ENCODE measurements at places on chromosomes 7 and 10.
A peak's percentile ranks its signal among the peaks of the same experiment; 100 is the strongest.

- no peak overlapping the region for H3K4me3 ChIP-seq
- no peak overlapping the region for H3K27ac ChIP-seq
- peak; percentile 34 for DNase-seq
- H3K4me1 ChIP-seq: no peaks in the 10 kb centered on the region
- no peaks in the 10 kb centered on the region for H3K36me3 ChIP-seq
- H3K27me3 ChIP-seq: no peaks in the 10 kb centered on the region
These were observed 386.6 kb downstream of the SH2D4B start for GRCh38 chr10:80924063-80924952.

- no peak for DNase-seq
- no peak overlapping the region for H3K4me3 ChIP-seq
- no peaks in the 10 kb centered on the region for H3K36me3 ChIP-seq
- peaks cover 86% of the 10 kb centered on the region for H3K27me3 ChIP-seq
- H3K27ac ChIP-seq: no peak overlapping the region
These were observed 27.9 kb downstream of the TARP start for GRCh38 chr7:38245409-38245977.

DNA sequence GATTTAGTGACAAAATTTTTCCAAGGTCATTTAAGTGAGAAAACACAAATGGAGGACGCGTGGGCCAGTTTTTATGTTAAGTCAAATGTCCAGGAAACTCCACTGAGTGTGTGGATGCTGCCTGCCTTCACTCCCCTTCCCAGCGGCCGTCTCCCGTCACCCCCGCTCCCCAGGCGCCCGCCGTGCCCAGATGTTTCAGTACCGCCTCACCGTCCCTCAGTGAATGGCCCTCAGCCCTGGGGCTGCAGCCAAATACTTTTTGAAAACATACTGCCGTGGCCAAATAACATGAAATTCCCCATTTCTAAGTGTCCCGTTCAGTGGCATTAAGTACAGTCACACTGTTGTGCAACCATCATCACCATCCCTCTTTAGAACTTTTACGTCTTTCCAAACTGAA lies 131.9 kb downstream of the INSYN2A start:
- H3K27ac ChIP-seq: no peak overlapping the region
- no peak overlapping the region for H3K4me3 ChIP-seq
- H3K4me1 ChIP-seq: no peaks in the 10 kb centered on the region

- no peak for DNase-seq
- H3K4me1 ChIP-seq: peaks cover 21% of the 10 kb centered on the region
- H3K36me3 ChIP-seq: no peaks in the 10 kb centered on the region
- H3K27me3 ChIP-seq: no peaks in the 10 kb centered on the region
- H3K27ac ChIP-seq: no peak overlapping the region
- no peak overlapping the region for H3K4me3 ChIP-seq
These were observed 93.3 kb downstream of the CUL2 start for GRCh38 chr10:34996843-34997242.

DNA sequence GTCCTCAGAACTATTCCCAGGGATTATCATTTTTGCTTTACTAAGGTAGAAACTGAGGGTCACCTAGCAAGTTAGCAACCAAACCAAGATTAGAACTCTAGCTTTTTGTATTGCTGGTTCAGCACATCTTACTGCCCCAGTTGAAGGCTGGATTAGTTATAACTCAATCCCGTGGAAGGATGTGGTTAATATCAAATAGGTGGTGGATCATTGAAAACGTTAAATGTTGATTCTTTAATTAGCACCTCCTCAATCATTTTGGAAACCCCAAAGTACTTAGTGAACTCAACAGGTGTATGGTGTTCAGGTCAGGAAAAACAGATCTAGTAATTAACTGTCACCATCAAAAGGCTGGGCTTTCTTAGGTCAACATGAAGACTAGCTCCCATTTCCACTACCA lies 152.4 kb downstream of the ARID5B start:
- H3K36me3 ChIP-seq: peaks cover 16% of the 10 kb centered on the region
- H3K27ac ChIP-seq: no peak overlapping the region
- H3K27me3 ChIP-seq: no peaks in the 10 kb centered on the region
- H3K4me3 ChIP-seq: no peak overlapping the region

- H3K27me3 ChIP-seq: 0 out of 2 replicates have a peak, but pooled peaks cover 3% of the 10 kb centered on the region
- no peak for DNase-seq
- no peak overlapping the region for H3K27ac ChIP-seq
- H3K4me3 ChIP-seq: no peak overlapping the region
These were observed 19.8 kb upstream of the PURB start for GRCh38 chr7:44905002-44905635.

- no peaks in the 10 kb centered on the region for H3K36me3 ChIP-seq
- no peaks in the 10 kb centered on the region for H3K27me3 ChIP-seq
- no peak overlapping the region for H3K4me3 ChIP-seq
- no peak for DNase-seq
- no peak overlapping the region for H3K27ac ChIP-seq
These were observed 215.3 kb downstream of the DGKB start for GRCh38 chr7:14687241-14687640.

DNA sequence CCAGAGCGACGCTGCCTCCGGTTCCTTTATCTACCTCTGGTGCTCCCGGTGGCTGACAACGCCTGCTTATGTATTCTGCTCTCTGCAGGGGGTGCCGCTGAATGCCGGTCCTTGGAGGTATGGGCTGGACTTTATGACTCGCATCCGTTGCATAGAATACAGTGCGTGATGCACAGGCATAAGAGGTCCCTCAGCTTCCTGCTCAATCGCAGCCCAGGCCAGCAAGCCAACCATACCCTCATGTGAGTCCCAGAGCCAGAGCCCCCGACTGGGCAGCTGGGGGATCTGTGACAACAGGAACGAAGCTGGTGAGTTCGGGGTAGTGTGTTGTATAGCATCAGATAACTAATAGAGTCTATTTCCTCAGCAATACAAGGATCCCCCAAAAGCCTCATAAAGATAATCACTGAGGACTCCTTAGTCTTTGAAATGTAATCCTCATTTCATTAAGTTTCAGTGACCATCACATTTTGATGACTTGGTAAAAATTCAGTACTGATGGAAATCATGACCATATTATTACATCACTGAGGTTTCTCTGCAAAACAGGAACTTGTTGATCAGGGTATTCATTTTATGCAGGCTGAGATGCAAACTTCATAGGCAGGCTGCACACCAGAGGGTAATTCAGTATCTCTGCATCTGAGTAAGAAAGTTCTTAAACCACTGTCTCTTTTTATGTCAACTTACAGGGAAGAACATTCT lies 607.8 kb downstream of the PTPRN2 start:
- peaks cover 77% of the 10 kb centered on the region for H3K27me3 ChIP-seq
- no peak for DNase-seq
- no peak overlapping the region for H3K27ac ChIP-seq
- no peaks in the 10 kb centered on the region for H3K36me3 ChIP-seq
- H3K4me1 ChIP-seq: no peaks in the 10 kb centered on the region

DNA sequence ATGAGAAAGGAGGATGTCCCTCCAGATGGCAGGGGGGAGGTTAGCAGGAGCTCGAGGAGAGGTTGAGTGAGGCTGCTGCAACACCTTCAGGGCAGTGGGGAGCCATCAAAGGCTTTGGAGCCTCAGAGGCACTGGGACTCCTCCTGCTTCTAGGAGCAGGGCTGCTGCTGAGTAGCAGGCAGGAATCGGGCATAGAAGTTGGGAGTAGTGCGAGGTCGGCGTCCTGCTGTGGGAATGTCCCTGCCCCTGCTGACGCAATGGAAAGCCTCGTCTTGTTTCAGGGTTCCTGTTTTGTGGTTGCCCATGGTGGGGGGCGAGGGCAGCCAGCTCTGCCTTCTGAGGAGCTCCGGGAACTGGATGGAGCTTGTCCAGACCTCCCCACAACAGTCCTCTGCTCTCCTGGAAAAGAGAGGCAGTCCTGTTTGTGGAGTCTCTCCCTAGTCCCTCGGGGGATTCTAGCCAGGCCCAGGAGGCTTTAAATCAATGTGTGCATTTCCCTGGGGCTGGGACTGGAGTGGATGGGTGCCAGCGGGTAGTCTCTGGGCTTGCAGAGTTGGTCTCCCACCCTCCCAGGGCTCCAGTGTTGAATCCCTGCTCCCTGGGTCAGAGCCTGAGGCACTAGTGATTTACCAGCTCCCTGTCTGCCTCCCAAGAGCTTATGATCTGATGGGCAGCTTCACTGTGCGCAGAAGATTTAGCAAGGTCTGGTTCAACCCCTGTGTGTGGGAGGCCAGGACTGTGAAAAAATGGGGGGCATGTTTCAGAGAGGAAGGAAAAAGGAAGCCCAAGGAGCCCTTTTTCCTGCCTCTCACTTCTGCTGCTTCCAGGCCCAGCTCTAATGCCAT lies 98.7 kb upstream of the PPIF start:
- H3K27me3 ChIP-seq: no peaks in the 10 kb centered on the region
- H3K4me3 ChIP-seq: no peak overlapping the region
- no peak for DNase-seq
- no peaks in the 10 kb centered on the region for H3K4me1 ChIP-seq

- H3K27ac ChIP-seq: no peak overlapping the region
- peaks cover 11% of the 10 kb centered on the region for H3K4me1 ChIP-seq
- no peaks in the 10 kb centered on the region for H3K27me3 ChIP-seq
- H3K36me3 ChIP-seq: peaks cover 45% of the 10 kb centered on the region
These were observed 3.4 kb downstream of the POLD2 start for GRCh38 chr7:44119829-44120380.

- no peak for DNase-seq
- H3K36me3 ChIP-seq: no peaks in the 10 kb centered on the region
- H3K4me1 ChIP-seq: no peaks in the 10 kb centered on the region
- no peaks in the 10 kb centered on the region for H3K27me3 ChIP-seq
- H3K27ac ChIP-seq: no peak overlapping the region
These were observed 1124.4 kb downstream of the NXPH1 start for GRCh38 chr7:9557853-9558252.

GRCh38 chr10:112393341-112393740 lies 19.4 kb downstream of the ACSL5 start:
- H3K36me3 ChIP-seq: peaks cover 9% of the 10 kb centered on the region
- no peak overlapping the region for H3K27ac ChIP-seq
- peaks cover 31% of the 10 kb centered on the region for H3K4me1 ChIP-seq
- DNase-seq: no peak
- no peak overlapping the region for H3K4me3 ChIP-seq

DNA sequence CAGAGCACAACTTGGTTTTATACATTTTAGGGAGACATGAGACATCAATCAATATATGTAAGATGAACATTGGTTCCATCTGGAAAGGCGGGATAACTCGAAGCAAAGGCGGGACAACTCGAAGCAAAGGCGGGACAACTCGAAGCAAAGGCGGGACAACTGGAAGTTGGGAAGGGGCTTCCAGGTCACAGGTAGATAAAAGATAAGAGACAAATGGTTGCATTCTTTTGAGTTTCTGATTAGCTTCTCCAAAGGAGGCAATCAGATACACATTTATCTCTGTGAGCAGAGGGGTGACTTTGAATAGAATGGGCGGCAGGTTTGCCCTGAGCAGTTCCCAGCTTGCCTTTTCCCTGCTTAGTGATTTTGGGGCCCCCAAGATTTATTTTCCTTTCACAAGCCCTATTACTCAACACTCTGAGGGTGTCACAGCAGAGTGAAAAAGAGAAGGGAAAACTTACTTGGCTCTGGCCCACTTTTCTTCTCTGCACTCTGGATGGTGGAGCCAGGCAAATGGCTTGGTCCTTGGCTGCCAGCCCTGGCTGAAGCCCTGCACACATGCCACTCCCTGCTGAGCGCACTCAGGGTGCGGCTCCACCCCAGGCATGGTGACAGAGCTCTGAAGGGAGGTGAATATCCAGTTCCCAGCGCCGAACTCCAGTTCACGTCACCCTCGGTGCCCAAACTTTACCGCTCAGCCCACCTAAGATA lies 46.7 kb downstream of the PARD3 start:
- no peaks in the 10 kb centered on the region for H3K4me1 ChIP-seq
- H3K27me3 ChIP-seq: no peaks in the 10 kb centered on the region
- no peaks in the 10 kb centered on the region for H3K36me3 ChIP-seq
- H3K4me3 ChIP-seq: no peak overlapping the region

DNA sequence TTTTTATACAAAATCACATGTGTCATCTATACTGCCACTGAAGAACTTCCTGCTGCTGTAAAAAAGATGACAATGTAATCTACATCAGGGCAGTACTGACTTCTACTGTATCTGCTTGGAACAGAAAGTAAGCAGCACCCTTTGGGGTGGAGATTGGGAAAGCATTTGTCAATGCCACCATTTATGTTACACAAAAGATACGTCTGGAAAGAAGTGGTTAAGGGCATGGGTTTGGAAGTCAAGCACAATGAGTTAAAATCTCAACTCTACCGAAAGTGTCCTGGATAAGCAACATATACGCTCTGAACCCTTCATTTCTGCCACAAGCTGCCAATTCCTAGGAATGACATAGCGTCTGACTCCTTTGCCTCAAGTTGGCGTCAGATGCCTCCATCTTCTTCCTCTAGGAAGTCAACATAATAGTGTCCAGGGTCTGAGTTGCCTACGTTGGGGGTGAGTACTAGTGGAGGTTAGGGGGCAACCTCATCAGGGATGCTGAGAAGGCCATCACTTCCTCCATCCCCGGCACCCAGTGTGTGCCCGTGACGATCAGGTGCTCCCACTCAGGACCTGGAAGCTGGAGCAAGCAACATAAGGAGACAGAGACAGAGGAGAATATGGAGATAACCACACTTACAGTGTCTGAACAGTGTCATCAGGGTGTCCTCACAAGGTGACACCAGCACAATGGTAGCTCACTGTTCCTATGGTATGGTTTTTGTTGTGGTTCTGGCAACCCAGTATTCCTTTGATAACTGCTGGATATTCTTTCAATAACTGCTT lies 58.3 kb downstream of the SGMS1 start:
- peaks cover 16% of the 10 kb centered on the region for H3K4me1 ChIP-seq
- no peak overlapping the region for H3K4me3 ChIP-seq
- H3K27ac ChIP-seq: no peak overlapping the region
- DNase-seq: no peak

- no peaks in the 10 kb centered on the region for H3K4me1 ChIP-seq
- no peaks in the 10 kb centered on the region for H3K36me3 ChIP-seq
- no peak for DNase-seq
- H3K27ac ChIP-seq: no peak overlapping the region
- H3K27me3 ChIP-seq: peaks cover 18% of the 10 kb centered on the region
These were observed 374.6 kb downstream of the CALN1 start for GRCh38 chr7:72037516-72037915.

- H3K27ac ChIP-seq: no peak overlapping the region
- H3K36me3 ChIP-seq: no peaks in the 10 kb centered on the region
- no peaks in the 10 kb centered on the region for H3K27me3 ChIP-seq
- peaks cover 62% of the 10 kb centered on the region for H3K4me1 ChIP-seq
These were observed 47.3 kb downstream of the MYPN start for GRCh38 chr10:68156373-68157185.
